ENCODE measurements at places on chromosomes 1 and 21. TPM values are rescaled to one million over a fixed set of nuclear protein-coding genes. Genes with fewer than 3 reads are reported as not detected.

Gene PDC
- total RNA-seq = not detected

DNA sequence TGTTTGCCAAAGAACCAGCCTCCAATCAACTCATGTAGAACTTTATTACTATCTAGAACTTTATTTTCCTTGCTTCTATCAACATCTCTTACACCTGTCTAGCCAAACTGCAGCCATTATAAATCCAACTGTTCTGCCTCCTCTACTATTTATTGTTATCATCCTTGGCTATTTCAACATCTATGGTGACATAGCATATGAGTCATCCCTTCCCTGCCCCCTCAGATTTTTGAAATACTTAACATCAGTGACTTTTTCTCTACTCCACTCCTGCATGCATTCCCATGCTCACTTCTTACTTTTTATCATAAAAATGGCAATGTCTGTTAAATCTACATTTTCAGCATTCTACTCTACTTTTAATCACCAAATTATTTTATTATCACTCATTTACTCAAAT is 544.9 kb upstream of the NEGR1 start:
- no peak for DNase-seq
- peaks cover 18% of the 10 kb centered on the region for H3K36me3 ChIP-seq
- no peak overlapping the region for H3K27ac ChIP-seq

DNA sequence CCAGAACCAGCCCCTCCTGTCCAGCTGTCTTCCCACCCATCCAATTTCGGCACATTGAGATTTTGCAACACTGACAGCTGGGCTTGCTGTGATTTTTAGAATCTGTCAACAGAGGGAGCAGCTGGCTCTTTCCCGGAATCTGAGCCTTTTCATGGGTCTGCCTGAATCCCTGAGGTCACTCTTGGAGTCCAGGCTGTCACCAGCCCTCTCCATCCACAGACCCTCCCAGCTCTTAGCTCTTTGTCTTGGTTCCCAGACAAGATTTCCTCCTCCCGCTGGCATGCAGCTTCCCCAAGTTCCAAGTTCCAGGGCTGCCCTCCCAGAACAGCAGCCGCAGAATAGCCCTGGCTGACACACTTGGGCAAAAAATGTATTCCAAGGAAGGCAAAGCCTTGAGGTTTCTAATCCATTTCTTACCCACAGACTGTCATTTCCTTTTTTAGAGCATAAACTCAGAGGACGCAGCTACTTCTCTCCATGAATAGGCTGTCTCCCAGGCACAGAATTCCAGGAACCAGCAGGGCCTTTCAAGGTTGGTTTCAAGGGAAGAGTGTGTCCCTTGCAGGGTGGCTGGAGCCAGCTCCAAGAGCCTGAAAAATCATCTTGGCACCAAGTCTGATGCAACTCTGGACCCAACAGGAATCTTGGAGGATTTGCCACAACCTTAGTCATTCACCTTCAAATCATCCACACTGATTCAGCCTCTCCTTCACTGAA is 7.1 kb upstream of the TMEM61 start:
- peaks cover 3% of the 10 kb centered on the region for H3K4me1 ChIP-seq
- H3K27ac ChIP-seq = no peak overlapping the region
- DNase-seq = no peak
- peaks cover 39% of the 10 kb centered on the region for H3K27me3 ChIP-seq

GRCh38 chr1:25671929-25672328 is 55.3 kb downstream of the MAN1C1 start:
- no peak overlapping the region for H3K27ac ChIP-seq
- no peak overlapping the region for H3K4me3 ChIP-seq

- H3K4me3 ChIP-seq = no peak overlapping the region
- H3K4me1 ChIP-seq = peaks cover 2% of the 10 kb centered on the region
Measured at GRCh38 chr1:185039726-185040407, 5.5 kb upstream of the RNF2 start.

GRCh38 chr1:17777330-17777729 is 22.2 kb downstream of the ACTL8 start:
- H3K36me3 ChIP-seq = no peaks in the 10 kb centered on the region
- H3K4me1 ChIP-seq = no peaks in the 10 kb centered on the region
- H3K27me3 ChIP-seq = no peaks in the 10 kb centered on the region

DNA sequence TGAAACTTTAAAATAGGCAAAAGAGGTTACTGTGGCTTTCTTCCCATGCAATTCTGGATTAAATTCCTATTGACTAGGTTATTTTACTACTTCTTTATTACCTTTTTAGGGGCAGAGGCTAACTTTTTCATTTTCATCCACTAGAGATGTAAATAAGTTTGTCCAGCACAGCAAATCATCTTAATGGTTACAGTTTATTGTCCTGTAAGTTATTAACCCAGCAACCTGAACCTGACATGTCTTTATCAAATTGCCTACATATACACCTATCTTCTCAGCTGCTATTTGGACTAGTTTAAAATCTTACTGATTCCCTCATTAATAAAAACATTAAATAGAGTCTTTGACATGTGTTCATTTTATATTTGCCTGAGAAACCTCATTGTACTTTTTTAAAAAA is 6.9 kb upstream of the SCYL3 start:
- no peaks in the 10 kb centered on the region for H3K27me3 ChIP-seq
- no peak overlapping the region for H3K4me3 ChIP-seq
- peaks cover 22% of the 10 kb centered on the region for H3K4me1 ChIP-seq
- H3K27ac ChIP-seq = no peak overlapping the region
- H3K36me3 ChIP-seq = no peaks in the 10 kb centered on the region

GRCh38 chr1:93661829-93662474 is 19.7 kb downstream of the BCAR3 start:
- H3K27me3 ChIP-seq = no peaks in the 10 kb centered on the region
- H3K4me1 ChIP-seq = peaks cover 35% of the 10 kb centered on the region
- peaks cover 5% of the 10 kb centered on the region for H3K36me3 ChIP-seq
- H3K27ac ChIP-seq = peak overlapping the region; percentile 64

All from natural killer cell treated with Interleukin-12 subunit alpha and Interleukin-12 subunit beta and Interleukin-15 and Interleukin-18, amount 100 ng/mL, for 72 hours (primary cell).